ENCODE measurements at places on chromosomes 2 and 18.

- DNase-seq = no peak
Observed at GRCh38 chr2:15668611-15669305, 77.1 kb downstream of the DDX1 start.

DNA sequence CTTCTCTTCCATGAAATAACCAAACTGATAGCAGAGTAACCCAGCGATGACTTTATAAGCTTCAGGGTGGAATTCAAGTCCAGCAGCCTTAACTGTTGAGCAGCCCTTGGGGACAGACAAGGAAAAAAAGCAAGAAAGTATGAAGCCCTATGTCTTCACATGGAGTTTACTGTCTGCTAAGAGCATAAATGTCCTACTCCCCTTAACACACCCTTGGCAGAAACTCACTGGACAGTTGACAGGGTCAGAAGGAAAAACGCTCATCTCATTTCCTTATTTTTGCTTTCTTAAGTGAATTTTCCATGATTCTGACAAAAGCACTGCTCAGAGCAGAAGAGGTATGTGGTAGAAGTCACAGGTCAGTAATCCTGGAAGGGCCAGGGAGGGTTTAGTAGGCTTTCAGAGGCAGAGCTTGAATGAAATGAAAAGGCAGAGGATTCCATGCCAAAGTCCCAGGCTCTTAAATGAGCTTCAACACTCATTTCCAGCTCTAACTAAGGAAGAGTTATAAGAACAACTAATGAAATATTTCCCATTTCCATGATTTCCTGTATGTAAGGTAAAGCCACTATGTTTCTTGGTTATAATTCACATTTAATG, 683.3 kb upstream of the KLHL29 start:
- DNase-seq = no peak

DNA sequence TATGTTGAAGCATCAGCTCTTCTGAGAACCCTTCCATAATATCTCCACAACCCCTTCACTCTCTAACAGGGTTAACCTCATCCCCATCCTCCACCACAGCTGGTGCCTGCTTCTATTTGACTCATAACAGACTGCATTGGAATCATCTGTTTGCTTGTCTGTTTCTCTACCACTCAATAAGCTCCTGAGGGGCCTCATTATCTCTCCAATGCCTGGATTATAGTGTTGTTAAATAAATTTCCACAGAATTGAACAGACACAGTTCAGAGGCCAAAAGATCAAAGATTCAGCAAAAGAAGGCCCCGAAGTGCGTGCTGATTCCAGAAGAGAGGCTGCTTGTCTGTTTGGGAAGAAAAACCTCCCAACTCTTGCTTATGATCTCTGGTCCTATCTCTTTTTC, 33.7 kb upstream of the FAM98A start:
- no peak for DNase-seq

- DNase-seq = no peak
Observed at GRCh38 chr2:186031229-186031628, 292.6 kb downstream of the FSIP2 start.

- DNase-seq = no peak
Observed at GRCh38 chr18:80132180-80132812, 23.2 kb downstream of the ADNP2 start.

DNA sequence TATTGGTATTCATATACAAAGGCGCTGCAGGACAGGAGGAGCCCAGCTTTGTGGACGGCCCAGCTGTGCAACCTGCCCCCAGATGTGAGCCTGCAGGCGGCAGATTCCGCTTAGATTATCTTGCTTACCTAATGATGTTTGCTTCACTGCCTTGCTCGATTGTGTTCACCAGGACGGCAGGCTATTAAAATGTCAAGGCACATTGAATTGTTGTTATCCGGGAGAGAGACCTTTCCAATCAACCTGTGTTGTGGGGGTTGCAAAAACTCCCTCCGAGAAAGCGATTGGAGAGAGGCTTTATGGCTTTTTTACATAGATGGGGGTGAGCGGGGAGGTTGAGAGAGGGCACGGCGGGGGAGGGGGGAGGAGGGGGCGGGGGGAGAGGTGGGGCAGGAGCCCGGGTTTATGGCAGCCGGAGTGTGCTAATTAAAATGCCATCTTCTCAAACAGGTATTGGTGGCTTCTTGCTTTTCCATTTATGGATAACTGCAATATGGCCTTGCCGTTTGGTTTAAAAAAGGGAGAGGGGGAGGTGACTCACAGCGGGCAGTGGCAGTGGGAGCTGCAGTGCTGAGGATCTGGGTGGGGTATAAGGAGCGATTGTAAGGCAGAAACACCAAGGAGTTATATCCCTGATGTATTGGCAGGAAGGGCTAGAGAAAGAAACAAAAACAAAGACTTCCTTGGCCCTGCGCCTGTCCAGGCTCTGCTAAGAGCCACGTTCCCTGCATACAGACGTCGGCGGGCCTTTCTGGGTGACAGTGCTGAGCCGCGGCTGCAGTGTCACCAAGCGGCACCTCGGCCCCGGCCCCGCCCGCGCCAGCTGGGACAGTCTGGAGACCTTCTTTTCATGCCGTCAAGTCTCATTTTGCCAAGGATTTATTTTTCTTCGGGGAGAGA, 97.2 kb downstream of the INSIG2 start:
- peak; percentile 39 for DNase-seq

GRCh38 chr2:37232131-37232933, 874 bp downstream of the NDUFAF7 start:
- no peak for DNase-seq

DNA sequence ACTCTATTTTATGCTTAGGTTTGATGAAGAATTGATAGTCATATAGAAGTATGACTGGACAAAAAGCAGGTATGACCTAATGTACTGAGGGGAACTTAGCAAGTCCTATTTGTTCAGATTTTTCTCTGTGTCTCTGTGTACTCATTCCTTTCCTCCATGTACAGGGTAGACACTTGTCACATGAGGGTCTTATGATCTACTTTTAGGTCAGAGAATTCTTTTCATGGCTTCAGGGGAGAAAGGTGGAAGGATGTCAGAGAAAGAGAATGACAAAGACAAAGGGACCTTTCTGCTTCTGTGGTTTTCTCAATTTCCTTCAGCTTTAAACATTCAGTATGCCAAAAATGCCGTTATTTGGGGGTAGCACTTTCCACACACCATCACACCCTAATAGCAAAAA, 181.6 kb downstream of the WDPCP start:
- DNase-seq = no peak

DNA sequence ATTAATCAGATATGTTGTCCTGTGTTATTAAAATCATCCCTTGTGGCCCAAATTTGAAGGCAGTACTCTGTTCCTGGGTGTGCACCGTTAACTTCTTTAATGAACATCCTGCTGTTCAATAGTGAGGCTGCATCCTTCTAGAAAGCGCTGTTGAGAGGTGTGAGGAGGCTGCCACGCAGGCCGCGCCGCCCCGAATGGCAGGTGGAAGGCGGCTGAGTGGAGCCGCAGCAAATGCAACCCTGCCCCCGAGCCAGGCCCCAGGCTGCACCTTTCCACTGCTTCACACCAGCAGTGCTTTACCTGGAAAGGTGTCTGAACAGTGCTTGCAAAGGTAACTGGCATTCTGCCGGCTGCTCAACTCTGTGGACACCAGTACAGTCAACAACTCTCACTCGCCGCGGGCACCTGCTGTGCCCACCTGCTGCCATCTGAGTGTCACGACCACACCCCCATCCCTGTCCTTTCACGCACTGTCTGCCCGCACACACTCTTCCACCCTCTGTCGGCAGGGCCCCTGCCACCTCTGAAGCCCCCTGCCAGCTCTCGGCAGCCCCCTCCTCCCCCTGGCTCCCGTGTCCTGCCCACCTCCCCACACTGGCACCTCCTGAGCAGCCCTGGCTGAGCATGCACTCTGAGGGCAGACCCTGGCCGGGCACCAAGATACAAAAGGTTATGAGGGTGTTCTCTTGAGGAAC, 70.9 kb downstream of the ODC1 start:
- DNase-seq = no peak
